ENCODE measurements at places on chromosomes 5 and 9. TPM values are rescaled to one million over a fixed set of nuclear protein-coding genes. Genes with fewer than 3 reads are reported as not detected.

- no peaks in the 10 kb centered on the region for H3K36me3 ChIP-seq
- no peak overlapping the region for H3K4me3 ChIP-seq
- peaks cover 78% of the 10 kb centered on the region for H3K4me1 ChIP-seq
Measured at GRCh38 chr5:67268231-67269021, 71.8 kb upstream of the CD180 start.

- H3K4me3 ChIP-seq = no peak overlapping the region
- H3K36me3 ChIP-seq = peaks cover 36% of the 10 kb centered on the region
- H3K4me1 ChIP-seq = no peaks in the 10 kb centered on the region
- no peaks in the 10 kb centered on the region for H3K27me3 ChIP-seq
- DNase-seq = no peak
Measured at GRCh38 chr9:5917888-5918287, 27.2 kb downstream of the MLANA start.

GRCh38 chr5:110377943-110378342 lies 348.5 kb downstream of the TMEM232 start:
- no peak overlapping the region for H3K27ac ChIP-seq
- H3K4me1 ChIP-seq = no peaks in the 10 kb centered on the region
- H3K36me3 ChIP-seq = no peaks in the 10 kb centered on the region
- H3K4me3 ChIP-seq = no peak overlapping the region
- H3K27me3 ChIP-seq = no peaks in the 10 kb centered on the region

Gene SARDH
- not detected for polyA plus RNA-seq

DNA sequence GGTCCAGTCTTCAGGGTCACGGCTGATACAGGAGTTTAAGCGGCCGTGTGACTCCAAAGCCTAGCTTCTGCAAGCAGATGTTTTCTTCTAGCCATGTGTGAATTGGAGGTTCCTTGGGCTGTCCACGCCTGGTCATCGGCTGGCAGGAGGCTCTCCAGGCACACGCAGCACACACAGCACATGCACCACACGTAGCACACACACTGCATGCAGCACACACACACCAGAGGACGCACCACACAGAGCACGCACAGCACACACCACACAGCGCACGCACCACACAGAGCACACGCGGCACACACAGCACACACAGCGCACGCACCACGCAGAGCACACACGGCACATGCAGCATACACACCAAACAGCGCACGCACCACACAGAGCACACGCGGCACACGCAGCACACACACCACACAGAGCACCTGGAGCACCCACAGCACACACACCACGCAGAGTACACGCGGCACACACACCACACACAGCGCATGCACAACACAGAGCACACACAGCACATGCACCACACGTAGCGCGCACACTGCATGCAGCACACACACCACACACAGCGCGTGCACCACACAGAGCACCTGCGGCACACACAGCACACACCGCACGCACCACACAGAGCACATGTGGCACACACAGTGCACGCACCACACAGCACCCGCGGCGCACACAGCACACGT lies 234.3 kb downstream of the FANCC start:
- H3K4me3 ChIP-seq = no peak overlapping the region
- no peaks in the 10 kb centered on the region for H3K27me3 ChIP-seq
- peak overlapping the region; percentile 99 for H3K27ac ChIP-seq

Data from sigmoid colon (tissue), 7 donors.